SJSA1 (cell line): ENCODE measurements at places on chromosomes 4 and X.

GRCh38 chrX:149807747-149808458 lies 26.2 kb downstream of the MAGEA9 start:
- DNase-seq, result no peak

DNA sequence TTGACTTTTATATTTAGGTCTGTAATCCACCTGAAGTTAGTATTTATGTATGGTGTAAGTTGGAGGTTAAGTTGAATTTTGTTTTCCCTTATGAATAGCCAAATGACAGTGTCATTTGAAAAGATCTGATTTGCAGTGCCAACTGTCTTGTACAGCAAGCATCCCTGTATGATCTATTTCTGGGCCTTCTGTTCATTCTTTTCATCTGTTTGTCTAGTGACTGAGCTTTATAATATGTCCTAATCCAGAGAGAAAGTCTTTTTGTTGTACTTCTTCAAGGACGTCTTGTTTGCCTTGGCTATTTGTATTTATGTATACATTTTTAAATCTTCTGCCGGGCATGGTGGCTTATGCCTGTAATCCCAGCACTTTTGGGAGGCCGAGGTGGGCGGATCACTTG lies 39.6 kb downstream of the CDKL5 start:
- DNase-seq, result no peak

DNA sequence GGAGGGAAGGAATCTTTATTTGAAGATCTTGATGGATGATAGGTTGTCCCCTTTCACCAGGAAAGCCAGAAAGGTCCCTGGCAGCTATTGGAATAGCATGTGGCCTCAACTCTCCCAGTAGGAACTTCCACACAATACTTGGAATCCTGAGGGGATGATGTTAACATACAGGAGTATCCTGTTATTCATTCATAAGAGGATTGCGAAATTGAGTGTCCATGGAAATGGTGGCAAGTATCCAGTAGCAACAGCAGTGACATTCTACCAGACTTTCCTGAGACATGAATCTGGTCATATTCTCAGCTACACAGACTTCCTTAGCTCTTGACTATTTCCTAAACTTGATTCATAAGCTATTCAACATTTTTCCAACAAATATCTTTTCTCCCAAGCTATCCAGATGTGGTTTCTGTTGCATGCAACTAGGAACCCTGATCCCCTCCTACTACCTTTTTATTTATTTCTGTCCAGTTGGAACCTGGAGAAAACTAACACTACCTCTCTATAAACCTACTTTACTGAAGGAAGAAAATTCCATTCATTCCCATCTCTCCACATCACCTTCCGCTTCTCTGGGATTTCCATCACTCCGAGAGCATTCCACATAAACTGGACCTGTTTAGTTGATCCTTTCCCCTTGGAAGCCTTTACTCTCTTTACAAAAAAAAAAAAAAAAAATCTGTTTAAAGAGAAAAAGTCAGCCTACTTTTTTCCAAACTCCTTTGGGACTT lies 101.8 kb downstream of the ANXA5 start:
- no peak for DNase-seq

DNA sequence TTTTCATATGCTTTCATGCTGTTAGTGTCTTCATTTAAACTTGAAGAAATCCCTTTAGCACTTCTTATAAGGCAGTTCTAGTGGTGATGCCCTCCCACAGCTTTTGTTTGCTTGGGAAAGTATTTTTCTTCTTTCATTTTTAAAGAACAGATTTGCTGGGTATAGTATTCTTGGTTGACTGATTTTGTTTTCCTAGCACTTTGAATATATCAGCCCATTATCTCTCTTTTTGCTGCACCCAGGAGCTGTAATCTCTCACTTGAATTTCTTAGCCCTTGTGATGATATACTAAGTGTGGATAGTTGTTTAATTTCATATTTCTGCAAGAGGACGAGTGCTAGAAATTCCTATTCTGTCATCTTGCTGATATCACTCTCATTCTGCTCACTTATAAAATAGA lies 283.7 kb downstream of the GPAT3 start:
- no peak for DNase-seq

DNA sequence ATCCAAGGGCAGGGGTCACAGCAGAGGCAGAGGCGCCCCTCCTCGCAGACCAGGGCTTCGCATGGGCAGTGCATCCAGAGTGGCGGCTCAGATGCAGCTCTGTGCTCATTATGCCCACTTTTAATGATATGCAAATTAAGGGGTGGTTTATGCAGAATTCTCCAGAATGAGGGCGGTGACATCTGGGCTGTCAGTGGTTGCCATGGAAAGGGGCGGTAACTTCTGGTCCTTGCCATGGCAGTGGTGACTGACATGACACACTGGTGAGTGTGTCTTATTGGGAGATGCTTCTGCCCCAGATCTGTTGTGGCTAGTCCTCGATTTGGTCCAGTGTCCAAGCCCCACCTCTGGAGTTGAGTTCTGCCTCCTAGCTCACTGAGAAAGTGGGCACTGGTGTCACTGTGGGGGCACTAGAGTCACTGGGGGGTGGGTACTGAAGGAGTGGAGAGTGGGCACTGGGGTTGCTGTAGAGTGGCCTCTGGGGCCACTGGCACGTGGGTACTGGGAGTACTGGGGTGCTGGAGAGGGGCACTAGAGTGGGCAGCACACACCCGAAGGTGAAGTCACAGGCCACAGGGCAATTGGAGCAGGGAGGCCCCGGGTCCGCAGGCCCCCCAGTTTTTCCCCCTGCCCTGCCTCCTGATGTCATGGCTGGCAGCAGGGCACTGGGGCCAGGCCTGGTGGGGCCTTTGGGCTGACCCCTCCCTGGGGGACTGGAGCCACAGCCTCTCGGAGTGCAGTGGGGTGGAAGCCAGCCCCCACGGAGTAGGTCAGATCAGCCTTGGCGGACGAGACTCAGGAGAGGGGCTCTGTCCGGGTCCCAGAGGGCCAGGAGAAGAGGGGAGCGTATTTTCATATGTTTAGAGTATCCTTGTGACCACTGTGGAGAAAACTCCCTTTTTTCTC lies 98.6 kb upstream of the NKX1-1 start:
- no peak for DNase-seq

DNA sequence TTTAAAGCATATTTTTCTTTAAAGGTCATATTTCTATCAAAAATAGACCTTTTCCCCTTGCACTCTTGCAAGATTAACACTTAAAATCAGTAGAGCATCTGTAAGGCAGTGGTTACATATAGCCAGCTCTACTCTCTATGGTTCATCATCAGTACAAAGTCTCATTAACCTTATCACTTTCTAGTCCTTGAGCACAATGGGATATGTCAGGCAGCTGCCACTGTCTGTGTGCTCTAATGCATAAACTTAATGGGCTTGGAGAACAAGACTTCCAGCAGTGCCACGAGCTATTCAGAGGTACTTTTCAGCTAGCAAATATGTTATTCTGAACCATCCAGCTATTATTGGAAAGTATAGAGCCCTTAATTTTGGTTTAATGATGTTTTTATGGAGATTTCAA lies 393.7 kb downstream of the GASK1B start:
- DNase-seq, result no peak

DNA sequence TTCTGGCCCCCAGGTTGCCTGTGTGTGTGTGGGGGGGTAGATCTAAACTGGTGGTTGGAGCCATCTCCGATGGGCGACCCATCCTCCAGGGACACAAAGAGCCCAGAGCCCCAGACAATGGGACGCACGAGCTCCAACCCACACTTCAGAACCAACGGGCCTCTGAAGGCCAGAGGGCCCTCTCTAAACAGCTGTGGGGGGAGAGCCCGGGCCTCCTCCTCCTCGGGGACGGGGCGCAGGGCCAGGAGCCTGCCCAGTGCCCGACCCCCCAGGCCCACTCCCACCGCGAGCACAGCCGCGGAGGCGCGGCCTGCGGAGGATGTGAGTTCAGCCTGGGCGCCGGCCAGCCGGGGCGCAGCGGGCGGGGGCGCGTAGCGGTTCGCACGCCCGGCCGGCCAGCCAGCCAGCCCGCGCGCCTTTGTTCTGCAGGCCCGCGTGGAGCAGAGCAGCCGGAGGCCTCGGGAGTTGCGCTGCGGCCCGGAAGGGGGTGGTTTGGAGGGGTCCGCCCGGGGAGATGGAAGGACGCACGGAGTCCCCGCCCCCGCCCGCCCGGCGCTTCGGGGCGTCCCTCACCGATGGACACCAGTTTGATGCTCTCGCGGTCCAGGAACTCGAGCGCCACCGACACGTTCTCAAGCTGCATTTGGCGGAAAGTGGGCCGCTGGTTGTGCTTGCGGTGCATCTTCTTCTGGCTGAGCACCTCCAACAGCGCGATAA lies 4.0 kb downstream of the FLNA start:
- no peak for DNase-seq

DNA sequence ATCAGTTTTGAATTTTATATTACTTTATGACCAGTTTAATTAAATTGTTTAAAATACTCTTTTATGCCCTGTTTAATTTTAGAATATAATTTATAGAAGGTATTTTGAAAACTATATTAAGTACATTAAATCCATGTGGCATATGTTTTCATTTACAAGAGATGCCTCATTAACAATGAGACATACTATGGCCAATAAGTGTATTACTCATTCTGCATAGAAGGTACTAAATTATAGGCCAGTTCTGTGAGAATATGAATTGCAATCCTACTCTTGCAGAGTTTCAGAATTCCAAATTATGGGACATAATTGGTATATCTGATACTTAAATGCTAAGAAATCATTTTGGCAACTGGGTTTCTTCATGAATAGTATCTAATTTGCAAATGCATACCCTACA lies 951.1 kb downstream of the FAT4 start:
- no peak for DNase-seq

DNA sequence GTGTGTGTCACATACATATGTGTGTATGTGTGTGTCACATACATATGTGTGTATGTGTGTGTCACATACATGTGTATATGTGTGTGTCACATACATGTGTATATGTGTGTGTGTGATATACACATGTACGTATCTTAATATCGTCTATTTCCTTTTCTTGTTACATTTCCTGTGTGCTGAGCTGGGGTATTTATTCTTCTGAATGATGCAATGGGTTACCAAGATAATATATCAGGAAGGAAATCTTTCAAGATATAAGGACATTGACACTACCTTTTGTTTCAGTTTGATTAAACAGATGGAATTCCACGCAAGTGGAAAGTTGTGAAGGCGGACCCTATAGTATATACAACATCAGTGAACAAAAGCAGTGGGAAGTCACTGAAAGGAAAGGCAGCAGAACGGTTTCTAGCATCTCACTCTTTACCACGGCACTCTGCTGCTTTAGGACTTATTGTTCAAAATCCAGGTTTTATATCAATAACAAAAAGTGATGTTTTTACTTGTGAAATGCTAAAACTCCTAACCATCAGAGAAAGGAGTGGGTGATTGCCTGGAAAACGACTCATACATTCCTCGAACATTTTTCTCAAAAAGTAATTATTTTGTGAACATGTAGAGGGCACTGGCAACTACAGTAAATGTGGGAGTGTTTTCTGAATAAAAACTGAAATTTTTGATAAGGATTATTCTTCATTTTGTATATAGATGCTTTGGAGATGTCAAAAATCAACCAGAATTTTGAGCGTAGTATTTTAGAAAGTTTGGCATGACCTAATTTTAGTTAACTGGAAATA lies 43.1 kb upstream of the IL21 start:
- no peak for DNase-seq

GRCh38 chrX:121120690-121121605 lies 73.5 kb downstream of the GLUD2 start:
- no peak for DNase-seq

DNA sequence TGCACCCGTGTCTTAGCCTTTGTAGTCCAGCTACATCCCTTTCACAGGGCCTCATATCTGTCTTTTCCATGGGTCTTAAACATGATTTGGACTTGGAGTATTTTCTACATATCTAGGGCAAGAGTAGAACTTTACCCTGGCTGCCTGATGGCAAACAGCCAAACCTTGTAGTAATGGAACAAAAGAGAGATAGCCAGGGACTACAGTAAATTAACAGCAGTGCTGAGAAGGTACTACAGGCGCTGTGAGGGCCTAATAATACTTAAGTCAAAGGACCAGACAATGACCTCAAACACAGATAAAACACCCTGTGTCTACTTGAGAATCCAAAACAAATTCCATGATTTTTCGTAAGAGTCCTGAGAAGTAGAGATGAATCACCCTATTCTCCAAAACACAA lies 111.0 kb upstream of the WDR17 start:
- DNase-seq, result no peak
